Caki2 (cell line): ENCODE measurements at places on chromosomes 6 and 20. TPM values are rescaled to one million over a fixed set of nuclear protein-coding genes. Genes with fewer than 3 reads are reported as not detected.

DNA sequence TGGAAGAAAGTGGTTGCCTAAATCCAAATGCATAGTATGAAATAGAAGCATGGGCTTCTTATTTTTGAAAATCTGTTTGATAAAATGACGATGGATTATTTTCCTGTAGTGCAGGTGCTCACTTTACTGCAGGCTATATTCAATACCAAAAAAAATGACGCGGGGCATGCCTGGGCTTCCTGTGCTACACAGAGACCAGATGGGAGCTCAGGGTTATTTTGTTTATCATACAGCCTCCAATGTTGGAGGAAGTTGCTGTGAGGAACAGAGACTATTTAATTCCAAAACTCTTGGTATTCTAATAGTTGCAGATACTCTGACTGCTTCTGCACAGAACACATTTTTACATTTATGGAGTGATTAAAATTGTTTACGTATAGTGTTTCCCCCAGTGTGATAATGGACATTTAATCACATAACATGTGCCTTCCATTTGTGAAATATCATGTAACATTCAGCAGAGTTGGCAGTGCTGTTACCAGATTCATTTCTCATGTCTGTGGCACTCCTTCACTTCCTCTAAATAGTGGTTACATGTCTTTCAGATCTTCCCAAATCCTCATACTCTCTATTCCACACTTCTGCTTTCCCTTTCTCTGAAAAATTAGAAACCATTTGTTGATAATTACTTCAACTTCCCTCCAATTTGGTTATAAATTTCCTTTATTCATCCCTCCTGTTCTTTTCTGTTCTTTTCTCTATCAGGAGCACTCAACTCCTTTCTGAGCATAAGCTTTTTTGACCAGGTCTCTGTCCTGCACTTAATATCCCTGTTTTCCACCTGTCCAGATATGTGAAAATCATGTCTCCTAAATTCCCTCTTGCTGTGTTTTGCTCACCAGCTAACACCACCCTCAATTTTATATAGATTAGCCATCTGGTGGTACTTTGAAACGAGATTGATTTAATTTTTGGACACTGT lies 121.6 kb downstream of the ADGRB3 start:
- no peak for DNase-seq

PAX1 gene
- total RNA-seq = not detected in 2 replicates

DNA sequence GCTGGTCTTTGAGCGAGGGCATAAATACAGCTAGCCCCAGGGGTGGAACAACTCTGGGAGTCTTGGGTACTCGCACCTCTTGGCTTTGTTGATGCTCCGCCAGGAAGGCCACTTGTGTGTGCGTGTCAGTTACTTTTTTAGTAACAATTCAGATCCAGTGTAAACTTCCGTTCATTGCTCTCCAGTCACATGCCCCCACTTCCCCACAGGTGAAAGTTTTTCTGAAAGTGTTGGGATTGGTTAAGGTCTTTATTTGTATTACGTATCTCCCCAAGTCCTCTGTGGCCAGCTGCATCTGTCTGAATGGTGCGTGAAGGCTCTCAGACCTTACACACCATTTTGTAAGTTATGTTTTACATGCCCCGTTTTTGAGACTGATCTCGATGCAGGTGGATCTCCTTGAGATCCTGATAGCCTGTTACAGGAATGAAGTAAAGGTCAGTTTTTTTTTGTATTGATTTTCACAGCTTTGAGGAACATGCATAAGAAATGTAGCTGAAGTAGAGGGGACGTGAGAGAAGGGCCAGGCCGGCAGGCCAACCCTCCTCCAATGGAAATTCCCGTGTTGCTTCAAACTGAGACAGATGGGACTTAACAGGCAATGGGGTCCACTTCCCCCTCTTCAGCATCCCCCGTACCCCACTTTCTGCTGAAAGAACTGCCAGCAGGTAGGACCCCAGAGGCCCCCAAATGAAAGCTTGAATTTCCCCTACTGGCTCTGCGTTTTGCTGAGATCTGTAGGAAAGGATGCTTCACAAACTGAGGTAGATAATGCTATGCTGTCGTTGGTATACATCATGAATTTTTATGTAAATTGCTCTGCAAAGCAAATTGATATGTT lies 19.2 kb downstream of the IRF4 start:
- DNase-seq = no peak

OR11A1 gene
- total RNA-seq = not detected in 2 replicates
